Cerebellar nuclear complex (tissue), 1 donor: ENCODE measurements at places on chromosomes 2 and 18.

- no peak for DNase-seq
Observed at GRCh38 chr2:185633621-185634020, 105.0 kb upstream of the FSIP2 start.

DNA sequence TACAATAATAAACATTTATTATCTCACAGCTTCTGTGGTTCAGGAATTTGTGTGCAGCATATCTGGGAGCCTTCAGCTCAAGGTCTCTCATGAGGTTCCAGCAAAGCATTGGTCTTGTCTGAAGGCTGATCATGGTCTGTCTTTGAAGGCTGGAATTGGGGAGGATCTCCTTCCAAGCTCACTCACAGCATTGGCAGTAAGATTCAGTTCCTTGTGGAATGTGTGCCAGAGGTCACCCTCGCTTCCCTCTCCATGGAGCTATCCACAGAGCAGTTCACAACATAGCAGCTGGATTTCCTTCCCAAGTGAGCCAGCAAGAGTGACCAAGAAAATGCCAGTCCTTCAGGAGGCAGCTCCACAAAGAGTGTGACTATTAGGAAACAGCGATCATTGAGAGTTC lies 202.2 kb upstream of the ST6GAL2 start:
- DNase-seq: no peak

- DNase-seq: no peak
Observed at GRCh38 chr2:11133936-11134320, 21.3 kb upstream of the SLC66A3 start.

DNA sequence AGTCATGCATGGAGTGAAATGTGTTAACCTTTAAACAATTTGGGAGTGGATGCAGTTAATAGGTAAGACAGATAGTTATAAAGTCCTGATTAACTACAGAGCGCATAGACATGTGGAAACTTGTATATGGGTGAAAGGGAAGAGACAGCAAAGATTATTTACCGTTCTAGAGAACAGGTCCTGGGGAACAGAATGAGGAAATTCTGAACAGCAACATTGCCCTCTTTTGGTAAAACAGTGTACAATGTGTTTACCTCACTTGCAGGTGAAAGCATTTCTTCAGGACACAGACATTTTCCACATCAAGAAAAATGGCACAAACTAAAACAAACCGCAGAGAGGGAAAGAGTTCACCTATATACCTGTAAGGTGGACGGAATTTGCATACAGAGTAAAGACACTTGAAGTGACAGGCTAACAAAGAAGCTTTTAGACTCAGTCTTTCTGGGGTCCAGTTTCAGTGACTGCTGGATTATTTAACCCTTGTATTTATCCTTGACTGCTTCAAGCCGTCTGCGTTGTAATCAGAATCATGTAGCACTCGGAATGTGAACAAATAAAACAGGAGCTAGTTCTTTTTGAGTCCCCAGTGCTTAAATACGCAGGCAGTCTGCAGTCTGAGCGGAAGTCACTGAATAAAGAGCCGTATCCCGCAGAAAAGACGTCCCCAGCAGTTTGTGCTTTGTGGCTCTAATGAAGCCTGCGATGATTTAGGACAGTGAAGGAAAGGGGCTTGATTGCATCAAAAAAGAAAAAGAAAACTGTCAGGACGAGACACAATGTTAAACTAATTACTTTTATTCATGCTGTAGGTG lies 364.8 kb upstream of the GALNT5 start:
- peak; percentile 43 for DNase-seq

DNA sequence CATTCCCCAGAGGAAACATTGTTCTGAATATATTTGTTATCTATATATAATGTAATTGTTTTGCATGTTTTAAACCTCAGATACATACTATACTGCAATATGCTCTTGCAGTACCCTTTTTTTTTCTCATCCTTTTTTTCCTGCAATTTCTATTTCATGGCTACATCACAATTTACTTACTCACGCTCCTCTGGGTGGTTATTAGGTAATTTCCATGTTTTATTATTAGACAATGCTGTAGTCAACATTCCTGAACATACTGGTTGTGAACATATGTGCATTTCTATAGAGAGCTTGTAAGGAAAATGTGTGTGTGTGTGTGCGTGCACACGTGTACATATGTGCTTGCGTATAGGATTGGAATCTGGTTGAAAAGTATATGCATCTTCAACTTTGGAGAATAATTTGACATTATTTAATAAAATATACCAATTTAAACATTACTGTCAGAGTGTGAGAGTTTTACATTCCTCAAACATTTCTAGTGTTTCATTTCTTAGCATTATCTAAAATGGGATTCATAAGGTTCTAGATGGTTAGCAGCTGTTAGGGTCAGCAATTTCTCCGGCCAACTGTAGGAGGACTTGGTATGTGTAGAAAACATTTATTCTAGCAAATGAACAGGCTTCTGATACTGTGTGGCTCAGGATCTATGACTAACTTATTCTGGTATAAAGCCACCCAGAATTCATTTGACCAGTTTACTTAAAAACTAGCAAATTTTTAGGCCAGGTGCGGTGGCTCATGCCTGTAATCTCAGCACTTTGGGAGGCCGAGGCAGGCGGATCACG lies 22.4 kb downstream of the NCOA1 start:
- no peak for DNase-seq

- DNase-seq: no peak
Observed at GRCh38 chr2:23518481-23519333, 133.7 kb downstream of the KLHL29 start.

GRCh38 chr18:72640557-72640956 lies 96.4 kb upstream of the CBLN2 start:
- DNase-seq: no peak

DNA sequence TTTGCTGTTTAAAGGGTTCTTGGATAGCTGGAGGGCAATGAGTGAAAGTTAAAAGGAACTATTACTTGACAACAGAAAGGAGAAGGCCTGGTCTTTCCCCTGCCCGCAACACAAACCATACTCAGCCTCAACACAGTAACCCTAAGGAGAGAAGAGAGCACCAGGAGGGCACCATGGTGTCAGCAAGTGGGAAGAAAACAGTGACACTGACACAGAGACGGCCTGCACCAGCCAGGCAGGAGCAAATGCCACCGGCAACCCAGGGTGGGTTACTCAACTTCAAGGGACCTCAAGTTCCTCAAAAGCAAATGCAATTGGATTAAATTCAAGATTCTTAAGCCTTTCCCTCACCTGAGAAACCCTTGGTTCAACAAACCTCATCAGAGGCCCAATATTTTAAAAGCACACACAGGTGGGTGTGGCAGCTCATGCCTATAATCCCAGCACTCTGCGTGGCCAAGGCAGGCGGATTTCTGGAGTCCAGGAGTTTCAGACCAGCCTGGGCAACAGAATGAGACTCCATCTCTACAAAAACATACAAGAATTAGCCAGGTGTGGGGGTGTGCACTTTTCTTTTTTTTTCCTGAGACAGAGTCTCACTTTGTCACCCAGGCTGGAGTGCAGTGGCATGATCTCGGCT lies 52.3 kb downstream of the TFCP2L1 start:
- DNase-seq: no peak
